Forelimb muscle (tissue), 1 donor: ENCODE measurements at places on chromosomes 12 and 14. TPM values are rescaled to one million over a fixed set of nuclear protein-coding genes. Genes with fewer than 3 reads are reported as not detected.

DNA sequence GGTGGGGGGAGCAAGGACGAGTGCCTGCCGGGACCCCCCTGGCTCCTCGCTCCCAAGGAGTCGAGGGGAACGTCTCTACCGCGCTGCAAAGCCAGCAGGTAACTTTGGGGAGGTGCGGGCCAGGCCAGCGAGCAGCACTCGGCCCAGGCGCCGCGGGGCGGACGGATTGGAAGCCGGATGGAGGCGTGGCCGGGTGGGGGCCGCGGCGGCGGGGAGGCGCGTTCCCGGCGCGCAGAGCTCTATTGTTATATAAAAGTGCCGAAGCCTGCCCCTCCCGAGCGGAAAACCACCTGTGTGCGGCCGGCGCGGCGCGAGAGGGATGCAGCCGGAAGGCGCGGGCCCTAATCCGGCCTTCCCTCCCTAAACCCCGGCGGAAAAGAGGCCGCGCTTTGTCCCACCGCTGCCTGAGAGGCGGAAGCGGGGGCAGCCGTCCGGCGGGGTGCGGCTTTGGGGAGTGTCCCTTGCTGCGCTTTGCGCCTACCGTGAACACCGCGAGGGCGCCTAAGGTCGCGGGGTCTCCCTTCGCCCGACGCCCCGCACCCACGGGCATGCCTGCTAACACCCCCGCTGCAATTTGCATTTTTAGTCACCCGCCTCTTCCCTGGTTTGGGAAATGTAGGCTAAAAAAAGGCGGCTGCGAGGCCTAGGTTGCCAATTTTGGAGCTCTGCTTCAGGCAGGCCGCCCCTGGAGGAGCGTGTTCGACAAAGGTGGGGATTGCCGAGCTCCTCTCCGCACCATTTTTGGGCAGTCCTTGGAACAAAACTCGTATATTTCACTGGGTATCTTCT lies 1.7 kb upstream of the DUSP6 start:
- DNase-seq = no peak

The RGS6 gene
- polyA plus RNA-seq = 6.0 TPM

The HSP90AA1 gene
- 286 TPM for polyA plus RNA-seq

The KRT79 gene
- not detected for polyA plus RNA-seq

DNA sequence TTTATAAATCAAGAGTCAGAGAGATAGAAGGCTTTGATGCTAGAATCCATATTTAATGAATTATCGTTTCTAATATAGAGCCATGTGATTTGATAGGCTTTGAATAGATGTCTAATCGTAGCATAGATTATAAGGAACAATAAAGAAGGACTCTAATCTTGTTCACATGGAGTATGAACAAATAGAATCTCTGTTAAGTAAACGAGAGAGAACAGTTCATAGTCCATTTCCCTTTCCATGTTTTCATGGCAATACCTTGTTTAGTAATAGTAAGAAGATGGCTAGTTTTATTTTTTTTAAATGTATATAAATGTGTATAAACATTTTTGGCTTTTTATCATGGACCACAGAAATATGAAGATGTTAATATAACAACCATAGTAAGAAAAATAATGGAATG lies 32.3 kb upstream of the RAD51AP1 start:
- no peak for DNase-seq

DNA sequence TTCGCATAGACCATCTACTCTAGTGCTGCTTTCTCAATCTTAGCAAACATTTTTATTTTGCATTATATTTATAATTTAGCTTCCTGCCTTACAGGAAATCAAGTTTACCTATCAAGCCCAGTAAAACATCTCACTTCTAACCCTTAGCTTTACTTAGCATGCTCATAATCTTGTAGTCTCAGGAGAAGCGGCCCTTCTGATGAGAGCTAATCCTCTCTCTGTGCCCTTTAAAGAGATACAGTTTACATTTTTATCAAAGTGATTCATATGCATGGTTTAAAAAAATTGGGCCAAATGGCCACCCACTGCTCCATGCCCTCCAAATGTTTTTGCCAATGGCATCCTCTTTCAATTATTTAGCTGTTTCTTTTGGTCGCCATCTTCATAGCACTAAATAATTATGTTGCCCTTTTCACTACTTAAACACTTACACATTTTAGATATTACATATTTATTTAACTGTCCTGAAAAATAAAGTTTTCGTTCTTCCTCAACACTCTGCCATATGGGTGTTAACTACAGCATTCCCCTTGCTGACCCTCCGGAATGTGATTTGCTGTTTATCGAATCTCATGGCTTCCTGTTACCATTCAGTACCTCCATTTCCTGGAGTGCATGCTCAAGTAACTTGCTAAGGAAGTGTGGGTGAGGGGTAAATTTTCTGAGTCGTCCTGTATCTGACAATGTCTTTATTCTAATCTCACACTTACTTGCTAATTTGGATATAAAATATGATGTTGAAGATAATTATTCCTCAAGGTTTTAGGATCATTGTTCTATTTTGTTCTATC lies 29.3 kb downstream of the YLPM1 start:
- DNase-seq = no peak

The NINJ2 gene
- polyA plus RNA-seq = 5.5 TPM

GRCh38 chr12:19539071-19539470 lies 99.8 kb downstream of the AEBP2 start:
- no peak for DNase-seq

- no peak for DNase-seq
These were observed 68.6 kb downstream of the ACTN1 start for GRCh38 chr14:68910540-68910939.

The BDKRB2 gene
- 1.1 TPM for polyA plus RNA-seq

- DNase-seq = no peak
These were observed 38.0 kb downstream of the ADIPOR2 start for GRCh38 chr12:1728824-1729223.

DNA sequence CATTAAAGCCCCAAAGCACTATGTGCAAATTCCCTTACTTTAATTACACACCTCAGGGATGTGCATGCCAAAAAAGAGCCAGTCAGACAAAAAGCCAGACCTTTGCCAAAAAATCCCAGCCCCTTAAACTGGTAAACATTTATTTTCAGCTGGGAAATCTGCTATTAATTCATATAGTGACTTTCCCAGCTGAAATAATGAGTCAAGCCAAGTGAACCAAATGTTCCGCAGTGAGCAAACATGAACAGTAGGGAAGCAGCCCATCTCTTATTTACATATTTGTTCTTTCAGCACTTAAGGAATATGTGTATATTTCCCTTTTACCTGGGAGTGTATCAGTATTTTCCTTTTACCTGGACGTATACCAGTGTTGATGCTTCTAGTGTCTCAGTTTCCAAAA lies 44.0 kb upstream of the OTX2 start:
- DNase-seq = no peak

DNA sequence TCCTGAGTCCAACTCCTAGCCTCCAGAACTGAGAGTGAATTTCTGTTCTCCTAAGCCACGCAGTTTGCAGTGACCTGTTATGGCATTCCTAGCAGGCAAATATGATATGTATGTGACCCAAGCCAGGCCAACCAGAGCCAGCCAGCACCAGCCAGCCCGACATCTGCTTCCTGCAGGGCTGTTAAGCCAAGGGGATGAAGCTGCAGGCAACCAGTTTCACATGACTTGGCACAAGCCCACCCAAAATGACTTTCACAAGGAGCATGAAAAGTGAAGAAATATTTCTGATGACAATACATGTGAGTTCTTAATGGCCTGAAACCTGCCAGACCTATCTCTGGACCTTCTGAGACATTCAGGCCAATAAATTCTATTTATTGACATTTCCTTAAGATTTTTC lies 68.1 kb downstream of the ITPK1 start:
- no peak for DNase-seq

DNA sequence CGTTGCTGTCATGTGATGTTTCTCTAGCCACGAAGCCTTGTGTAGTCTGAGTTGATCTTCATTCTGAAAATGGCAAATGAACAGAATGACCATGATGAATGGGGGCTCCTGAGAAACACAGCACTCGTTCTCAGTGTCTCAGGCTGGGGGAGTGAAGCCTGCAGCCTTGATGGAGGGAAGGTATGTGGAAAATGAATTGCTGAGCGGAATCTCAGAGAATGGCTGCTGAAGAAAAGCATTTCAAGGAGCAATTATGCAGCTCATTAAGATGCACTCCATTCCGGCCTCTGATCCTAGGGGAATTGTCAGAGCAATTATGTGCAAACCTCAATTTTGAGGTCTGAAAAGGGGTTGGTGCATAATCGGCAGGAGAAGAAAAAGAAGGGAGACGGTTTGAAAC lies 167.1 kb downstream of the CHST11 start:
- no peak for DNase-seq

GRCh38 chr12:18966954-18967353 lies 162.6 kb upstream of the PLEKHA5 start:
- no peak for DNase-seq

The MYL6 gene
- 1,230 TPM for polyA plus RNA-seq

The LMNTD1 gene
- polyA plus RNA-seq = 0.16 TPM
